Panc1 (cell line): ENCODE measurements at places on chromosomes 16 and 17. TPM values are rescaled to one million over a fixed set of nuclear protein-coding genes. Genes with fewer than 3 reads are reported as not detected.

DNA sequence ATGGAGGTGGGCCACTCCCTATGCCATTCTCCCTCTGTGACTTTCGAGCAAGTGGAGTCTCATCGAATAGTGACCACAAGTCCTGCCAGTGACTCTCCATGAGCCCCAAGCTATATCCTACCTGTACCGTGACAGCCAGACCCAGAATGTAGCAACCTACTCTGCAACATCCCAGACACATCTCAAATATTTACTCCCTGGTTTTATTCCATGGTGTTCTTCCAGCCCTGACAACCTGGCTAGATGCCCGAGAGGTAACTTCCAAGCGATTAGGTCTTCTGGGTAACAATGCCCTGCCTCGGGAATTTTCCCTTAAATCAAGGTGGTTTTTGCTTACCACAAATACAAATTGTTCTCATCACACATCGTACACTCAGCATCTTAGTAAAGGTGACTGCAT lies 211.7 kb downstream of the ZFHX3 start:
- H3K36me3 ChIP-seq, result no peaks in the 10 kb centered on the region
- no peaks in the 10 kb centered on the region for H3K4me1 ChIP-seq
- no peak overlapping the region for H3K4me3 ChIP-seq
- no peak for DNase-seq
- H3K27me3 ChIP-seq, result no peaks in the 10 kb centered on the region

DNA sequence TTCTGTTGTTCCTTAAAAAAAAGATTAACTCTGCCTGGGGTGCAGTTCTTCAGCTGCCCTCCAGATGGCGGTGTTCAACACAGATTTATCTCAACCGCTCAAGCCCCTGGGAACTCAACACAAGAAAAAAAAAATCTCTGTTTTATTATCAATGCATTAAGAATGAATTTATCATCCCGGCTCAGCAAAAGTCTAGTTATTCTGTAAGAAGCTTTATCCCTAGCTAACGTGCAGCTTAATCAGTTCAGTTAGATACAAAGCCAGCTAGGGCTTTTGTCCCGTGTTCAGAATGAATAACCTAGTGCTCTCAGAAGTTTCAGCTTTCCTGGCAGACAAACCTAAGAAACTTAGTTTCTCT lies 475.9 kb upstream of the CCL2 start:
- no peaks in the 10 kb centered on the region for H3K36me3 ChIP-seq
- no peak overlapping the region for H3K27ac ChIP-seq
- no peaks in the 10 kb centered on the region for H3K4me1 ChIP-seq
- H3K4me3 ChIP-seq, result no peak overlapping the region
- DNase-seq, result peak; percentile 38

GRCh38 chr17:36011201-36011600 lies 6.6 kb downstream of the CCL23 start:
- no peak for DNase-seq
- H3K36me3 ChIP-seq, result no peaks in the 10 kb centered on the region
- peaks cover 6% of the 10 kb centered on the region for H3K27me3 ChIP-seq
- no peak overlapping the region for H3K27ac ChIP-seq
- H3K4me1 ChIP-seq, result no peaks in the 10 kb centered on the region

- no peak overlapping the region for H3K4me3 ChIP-seq
- no peak overlapping the region for H3K27ac ChIP-seq
- no peaks in the 10 kb centered on the region for H3K36me3 ChIP-seq
- DNase-seq, result no peak
- no peaks in the 10 kb centered on the region for H3K27me3 ChIP-seq
Measured at GRCh38 chr17:67836205-67836987, 11.1 kb downstream of the BPTF start.

DNA sequence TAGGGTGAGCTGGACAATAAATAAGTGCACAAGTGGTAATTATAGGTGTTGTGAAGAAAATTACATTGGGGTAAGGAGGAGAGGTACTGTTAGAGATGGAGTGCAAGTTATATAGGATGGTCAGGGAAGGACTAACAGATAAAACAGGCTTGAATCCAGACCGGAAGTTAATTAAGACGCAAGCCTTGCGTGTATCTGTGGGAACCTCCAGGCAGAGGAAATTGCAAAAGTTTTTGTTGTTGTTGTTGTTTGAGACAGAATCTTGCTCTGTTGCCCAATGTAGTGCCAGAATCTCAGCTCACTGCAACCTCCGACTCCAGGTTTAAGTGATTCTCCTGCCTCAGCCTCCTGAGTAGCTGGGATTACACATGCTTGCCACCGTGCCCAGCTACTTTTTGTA lies 2.4 kb upstream of the ZNF18 start:
- no peak for DNase-seq
- no peaks in the 10 kb centered on the region; the same call in 1 of the 2 replicates for H3K36me3 ChIP-seq
- H3K4me1 ChIP-seq, result no peaks in the 10 kb centered on the region; the same call in 1 of the 2 replicates
- no peak overlapping the region for H3K27ac ChIP-seq
- H3K27me3 ChIP-seq, result no peaks in the 10 kb centered on the region

DNA sequence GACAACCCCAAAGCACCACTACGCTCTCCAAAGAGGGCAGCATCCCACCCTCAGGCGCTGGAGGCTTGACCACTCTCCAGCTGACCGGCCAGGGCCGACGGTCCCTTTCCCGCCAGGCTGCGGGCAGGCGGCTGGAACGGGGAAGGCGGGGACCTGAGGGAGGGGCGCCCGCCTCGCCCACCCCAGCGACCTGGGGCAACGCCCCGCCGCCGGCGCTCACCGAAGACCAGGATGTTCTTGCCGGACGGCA lies 431 bp downstream of the DYNC1LI2 start:
- H3K27me3 ChIP-seq, result no peaks in the 10 kb centered on the region
- peaks cover 11% of the 10 kb centered on the region for H3K4me1 ChIP-seq
- no peak for DNase-seq
- peaks cover 12% of the 10 kb centered on the region for H3K36me3 ChIP-seq

Gene C1QTNF8
- total RNA-seq, result 0.39 TPM

Gene ITGA2B
- total RNA-seq, result 2.4 TPM
